SK-MEL-5 (cell line): ENCODE measurements at places on chromosomes 4 and X. TPM values are rescaled to one million over a fixed set of nuclear protein-coding genes. Genes with fewer than 3 reads are reported as not detected.

DNA sequence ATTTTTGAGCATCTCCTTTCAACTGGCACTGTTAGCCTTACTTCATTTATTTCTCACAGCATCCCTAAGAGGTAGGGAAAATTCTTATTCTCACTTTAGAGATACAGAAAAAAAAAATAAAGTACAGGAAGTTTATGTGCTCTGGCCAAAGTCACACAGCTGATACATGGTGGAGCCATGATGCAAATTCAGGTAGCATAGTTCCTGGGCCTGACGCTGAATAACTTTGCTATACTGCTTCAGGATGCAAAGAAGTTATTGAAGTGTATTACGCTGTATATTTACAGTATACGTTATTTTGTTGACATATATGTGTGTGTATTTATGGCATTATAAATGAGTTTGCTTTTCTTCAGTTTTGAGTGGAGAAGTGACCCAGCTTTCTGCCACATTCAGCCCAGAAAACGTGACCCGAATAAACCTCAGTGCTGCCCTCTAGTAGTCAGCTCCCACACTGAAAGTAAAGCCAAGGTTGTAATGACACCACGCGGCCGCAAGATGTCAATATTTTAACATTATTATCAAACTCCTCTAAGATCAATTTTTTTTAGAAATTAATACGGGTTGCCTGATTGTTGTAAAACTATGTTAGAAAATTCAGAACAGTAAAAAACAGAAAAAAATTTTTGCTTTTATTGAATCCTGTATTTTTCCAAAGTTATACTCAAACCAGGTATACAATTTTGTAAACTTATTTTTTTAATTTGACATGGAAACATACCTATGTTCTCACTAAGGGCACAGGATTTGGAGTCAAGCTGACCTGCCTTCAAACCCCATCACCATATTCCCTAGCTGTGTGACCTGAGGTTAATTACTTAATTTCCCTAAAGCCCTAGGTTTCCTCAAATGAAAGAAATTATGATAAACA, 3.8 kb upstream of the GUCY2F start:
- peak; percentile 73 for DNase-seq

Gene COQ2
- total RNA-seq, result 9.0 and 10.8 TPM in 2 replicates

GRCh38 chr4:186144946-186145569, 40.6 kb downstream of the FAM149A start:
- DNase-seq, result peak; percentile 47

Gene IL1RAPL1
- total RNA-seq, result 0.32 and 0.53 TPM in 2 replicates

DNA sequence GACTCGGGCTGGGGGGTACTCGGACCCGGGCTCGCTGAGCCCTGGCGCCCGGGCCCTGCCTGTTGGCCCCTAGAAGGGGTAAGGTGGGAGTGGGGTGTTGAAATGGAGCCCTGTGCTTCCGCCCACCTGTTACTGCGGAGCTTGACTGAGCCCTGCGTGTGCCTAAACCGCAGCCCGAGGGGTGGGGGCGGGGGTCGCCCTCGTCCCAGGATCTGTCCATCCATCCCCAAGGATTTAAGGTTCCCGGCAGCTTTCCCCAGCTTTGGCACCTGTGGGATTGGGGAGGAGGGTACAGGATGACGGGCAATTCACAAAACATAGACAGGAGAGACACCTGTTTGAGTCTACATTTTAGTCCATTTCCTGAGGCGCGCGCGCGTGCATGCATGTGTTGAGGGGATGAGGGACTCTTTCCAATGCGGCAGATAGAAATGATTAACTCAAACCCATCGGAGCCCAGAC, 779 bp downstream of the GABRQ start:
- no peak for DNase-seq

DNA sequence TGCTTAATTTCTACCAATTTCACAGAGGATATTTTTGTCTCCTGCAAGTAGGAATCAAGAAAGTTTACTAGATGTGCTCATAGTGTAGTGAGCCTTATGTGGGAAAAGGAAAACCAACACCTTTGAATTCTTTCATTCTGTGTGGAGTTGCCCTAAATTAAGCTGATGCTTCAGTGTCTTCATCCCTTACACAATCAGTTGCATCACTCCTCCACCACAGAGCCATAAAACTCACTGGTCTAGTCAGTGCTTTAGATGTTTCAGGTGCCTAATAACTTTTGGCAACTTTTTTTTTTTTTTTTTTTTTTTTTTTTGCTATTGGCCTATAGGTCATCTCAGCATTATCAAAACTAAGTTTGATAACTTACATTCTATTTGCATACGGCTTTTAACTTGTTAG, 41.5 kb downstream of the HHIP start:
- no peak for DNase-seq

GRCh38 chr4:6308899-6309643, 39.4 kb downstream of the WFS1 start:
- DNase-seq, result no peak

GRCh38 chrX:153571534-153571908, 27.4 kb downstream of the CCNQ start:
- no peak for DNase-seq

Gene NIPAL1
- 0.13 and 0.40 TPM in 2 replicates for total RNA-seq

GRCh38 chr4:57442831-57443291, 332.7 kb upstream of the IGFBP7 start:
- peak; percentile 55 for DNase-seq

Gene HTATSF1
- total RNA-seq, result 46.7 and 47.8 TPM in 2 replicates

DNA sequence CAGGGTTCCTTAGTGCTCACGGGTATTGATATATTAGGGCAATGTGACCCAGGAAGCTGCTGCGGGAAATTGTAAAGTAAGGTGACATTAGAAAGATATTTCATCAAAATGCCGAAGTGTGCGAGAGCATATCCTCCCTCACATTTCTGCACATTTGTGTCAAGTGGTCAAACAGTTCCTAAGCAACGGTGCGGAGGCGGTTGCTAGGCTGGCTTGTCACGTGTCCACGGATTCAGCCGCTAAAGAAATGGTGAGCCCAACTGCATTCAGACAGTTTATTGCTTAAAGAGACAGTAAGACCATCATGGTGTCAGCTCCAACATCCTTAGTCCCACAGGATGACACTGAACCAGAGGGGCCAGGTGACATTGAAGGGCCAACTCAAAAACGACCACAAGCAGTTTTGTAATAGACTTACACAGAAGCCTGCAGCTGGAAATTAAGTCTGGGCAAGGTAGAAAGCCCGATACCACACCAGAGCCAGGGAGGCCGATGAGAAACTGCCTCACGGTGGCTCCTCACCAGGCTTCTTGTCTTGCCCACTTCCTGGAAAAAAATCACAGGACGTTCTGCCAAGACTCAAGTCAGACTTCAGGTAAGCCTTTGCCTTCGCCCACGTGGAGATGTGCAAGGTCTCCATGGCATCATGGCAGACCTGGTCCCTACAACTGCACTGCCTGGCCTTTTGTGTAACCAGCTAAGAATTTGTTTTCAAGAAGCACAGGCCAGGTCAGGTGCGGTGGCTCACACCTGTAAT, 50.4 kb downstream of the USP11 start:
- peak; percentile 10 for DNase-seq

DNA sequence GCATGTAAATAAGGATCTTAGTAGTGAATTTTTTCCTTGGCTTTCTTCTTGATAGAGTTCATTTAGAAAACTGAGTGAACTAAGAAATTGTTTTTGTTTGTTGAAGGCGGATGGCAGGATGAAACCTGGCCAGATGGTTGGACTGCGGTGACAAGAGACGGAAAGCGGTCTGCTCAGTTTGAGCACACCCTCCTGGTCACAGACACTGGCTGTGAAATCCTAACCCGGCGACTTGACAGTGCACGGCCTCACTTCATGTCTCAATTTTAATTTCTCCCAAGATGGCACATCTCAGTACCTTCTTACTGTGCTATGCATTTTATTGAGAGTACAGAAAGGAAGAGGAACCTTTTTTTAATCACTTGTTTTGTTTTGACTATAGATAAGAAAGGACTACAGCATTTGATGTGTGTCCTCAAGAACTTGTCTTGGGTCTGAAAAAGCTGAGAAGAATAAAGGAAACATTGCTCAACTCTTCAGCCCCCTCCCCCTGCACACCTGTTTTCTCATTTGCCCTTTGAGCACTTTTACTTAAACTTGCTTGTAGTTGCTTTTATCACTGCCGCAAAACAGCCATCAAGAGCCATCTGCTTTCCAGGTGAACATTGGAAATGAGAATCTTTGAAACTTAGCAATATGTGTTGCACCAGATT, 27.4 kb downstream of the ADH5 start:
- DNase-seq, result no peak

DNA sequence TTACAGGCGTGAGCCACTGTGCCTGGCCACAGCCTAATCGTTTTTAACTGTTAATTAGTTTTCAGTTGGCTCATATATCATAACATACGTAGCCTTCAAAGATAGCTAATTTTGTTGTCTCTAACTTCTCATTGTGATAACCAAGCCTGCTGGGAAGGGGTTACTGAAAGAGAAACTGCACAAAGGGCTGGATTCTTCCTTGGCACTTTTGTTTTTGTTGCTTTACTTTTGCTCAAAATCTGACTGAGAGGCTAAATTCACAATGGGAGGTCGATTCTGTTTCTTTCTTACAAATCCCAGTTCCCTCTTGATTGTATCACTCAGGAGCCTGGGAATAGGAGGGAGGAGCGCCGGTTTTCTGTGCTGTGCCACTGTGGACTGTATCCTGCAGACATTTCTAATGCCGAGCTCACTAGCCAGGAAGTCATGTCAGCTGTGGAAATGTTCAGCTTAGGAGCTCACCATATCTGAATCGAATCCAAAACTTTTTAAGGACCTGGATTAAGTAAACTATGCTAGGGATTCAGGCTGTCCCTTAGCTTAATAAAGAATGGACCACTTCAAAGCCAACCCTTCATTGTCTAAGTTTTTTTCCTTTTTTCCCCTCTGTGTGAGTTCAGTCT, 120.5 kb upstream of the FAT1 start:
- peak; percentile 11 for DNase-seq

GRCh38 chr4:77938560-77938959, 75.9 kb downstream of the MRPL1 start:
- DNase-seq, result no peak

DNA sequence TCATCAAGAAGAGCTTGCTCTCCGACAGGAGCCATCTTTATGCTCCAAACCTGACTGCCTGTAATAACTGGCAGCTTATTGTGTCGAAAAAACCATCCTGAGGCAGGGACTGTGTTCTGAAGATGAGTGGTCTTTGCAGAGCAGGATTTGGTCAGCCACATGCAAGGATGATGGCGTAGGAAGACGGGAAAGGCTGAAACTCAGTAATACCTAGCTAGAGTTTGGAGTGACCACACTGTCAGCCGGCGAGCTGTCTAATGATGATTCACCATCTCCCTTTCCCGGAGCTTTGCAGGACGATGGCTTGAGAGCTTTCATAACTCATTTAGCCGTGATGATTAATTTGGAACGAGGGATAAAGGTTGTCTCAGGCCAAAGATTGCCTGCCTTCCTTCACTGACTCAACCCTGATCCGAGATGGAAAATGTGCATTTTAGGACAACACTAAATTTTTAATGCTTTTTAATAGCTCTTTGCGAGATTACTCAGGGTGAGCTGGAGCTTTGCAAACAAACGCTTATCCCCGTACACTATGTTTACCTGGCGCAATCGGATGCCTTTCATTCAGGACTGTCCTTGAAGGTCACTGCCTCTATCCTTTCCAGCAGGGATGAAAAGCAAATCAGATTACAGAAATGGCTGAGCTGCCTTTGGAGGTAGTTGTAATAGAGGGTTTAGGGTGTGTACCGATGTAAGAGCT, 288.5 kb downstream of the ASMT start:
- no peak for DNase-seq

Gene RPS6KA6
- total RNA-seq, result 1.1 and 1.6 TPM in 2 replicates

DNA sequence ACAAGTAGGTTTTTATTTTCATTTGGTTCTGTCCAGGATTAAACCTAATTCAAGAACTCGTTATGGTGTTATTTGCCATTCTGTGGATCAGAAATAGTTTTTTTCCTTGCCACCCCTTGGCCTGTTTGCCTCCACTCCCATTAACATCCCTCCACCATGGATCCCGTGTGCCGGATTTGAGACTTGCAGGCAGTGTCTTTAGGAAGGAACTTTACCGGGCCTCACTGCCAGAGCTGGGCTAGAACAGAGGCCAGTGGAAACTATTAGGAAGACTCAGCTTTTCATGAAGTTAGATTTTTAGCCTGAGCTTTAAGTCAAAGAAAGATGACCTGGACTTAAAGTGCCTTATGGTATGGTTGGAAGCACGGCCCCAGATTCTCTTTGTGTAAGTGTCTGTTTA, 2.4 kb downstream of the KLHL2 start:
- DNase-seq, result no peak

GRCh38 chrX:65667157-65667502, 324 bp upstream of the MSN start:
- DNase-seq, result no peak

DNA sequence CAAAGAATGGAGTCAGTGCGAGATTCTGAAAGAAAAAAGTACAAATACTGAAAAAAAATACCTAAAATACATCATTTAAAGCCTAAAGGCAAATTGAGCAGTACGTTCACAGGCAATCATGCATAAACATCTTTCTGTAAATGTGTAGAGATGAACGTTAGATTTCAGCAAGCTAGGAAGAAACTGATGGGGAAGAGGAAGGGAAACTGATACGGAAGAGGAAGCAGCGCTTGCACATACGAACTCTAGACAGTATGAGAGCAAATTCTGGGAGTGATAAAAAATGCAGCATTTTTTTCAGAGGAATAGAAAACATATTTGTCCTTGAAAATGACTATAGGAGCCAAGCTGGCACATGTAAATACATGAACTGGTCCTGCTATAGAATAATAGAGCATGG, 9.4 kb downstream of the ANKRD50 start:
- no peak for DNase-seq

GRCh38 chr4:94256828-94257227, 49.2 kb downstream of the SMARCAD1 start:
- DNase-seq, result peak; percentile 27

DNA sequence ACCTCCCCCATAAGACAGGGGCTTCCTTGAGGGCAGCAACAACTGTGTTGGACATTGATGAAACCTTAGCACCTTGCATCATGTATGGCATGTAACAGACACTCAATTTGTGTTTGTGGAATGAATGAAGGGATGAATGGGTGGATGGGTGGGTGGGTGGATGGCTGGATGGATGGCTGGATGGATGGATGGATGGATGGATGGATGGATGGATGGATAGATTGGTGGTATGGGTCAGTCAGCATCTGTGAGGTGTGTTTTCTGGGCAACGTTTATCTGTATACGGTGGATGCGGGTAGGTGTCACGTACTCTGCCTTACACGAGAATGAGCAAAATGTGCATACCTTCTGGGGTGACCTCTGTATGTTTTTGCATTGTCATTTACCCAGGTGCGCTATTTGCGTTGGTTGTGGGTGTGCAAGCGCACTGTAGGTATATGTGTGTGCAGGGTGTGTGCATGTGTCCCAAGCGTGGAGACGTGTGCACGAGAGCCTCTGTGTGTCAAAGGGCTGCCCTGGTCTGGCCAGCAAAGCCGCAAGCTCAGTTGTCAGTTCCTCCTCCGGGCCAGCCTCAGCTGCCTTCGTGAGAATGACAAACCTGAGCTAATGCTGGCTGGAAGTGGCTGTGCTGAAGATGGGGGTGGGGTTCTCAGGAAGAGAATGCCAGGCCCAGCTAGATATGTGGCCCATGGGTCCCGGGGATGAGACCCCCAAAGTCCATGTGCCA, 26.5 kb downstream of the ELF4 start:
- no peak for DNase-seq

DNA sequence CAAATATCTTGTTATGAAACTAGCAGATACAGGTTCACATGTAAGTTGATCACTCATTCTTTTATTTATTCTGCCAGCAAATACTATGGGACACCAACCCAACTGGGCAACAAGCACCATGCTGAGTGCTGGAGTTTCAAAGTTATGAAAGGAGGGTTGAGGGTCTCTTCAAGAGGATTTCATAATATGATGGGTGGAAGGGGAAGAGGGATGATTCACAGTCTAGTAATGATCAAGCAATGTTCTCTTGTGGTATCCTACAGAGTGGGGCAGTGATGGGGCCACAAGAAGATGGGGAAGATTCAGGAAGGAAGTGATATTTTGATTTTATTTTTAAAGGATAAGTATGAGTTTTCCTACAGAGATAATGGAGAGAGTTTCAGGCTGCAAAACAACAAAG, 46.2 kb upstream of the TXK start:
- DNase-seq, result no peak
